ENCODE measurements at places on chromosomes 6 and 20. TPM values are rescaled to one million over a fixed set of nuclear protein-coding genes. Genes with fewer than 3 reads are reported as not detected.

- DNase-seq = no peak
Observed at GRCh38 chr6:113763876-113764275, 93.3 kb upstream of the MARCKS start.

DNA sequence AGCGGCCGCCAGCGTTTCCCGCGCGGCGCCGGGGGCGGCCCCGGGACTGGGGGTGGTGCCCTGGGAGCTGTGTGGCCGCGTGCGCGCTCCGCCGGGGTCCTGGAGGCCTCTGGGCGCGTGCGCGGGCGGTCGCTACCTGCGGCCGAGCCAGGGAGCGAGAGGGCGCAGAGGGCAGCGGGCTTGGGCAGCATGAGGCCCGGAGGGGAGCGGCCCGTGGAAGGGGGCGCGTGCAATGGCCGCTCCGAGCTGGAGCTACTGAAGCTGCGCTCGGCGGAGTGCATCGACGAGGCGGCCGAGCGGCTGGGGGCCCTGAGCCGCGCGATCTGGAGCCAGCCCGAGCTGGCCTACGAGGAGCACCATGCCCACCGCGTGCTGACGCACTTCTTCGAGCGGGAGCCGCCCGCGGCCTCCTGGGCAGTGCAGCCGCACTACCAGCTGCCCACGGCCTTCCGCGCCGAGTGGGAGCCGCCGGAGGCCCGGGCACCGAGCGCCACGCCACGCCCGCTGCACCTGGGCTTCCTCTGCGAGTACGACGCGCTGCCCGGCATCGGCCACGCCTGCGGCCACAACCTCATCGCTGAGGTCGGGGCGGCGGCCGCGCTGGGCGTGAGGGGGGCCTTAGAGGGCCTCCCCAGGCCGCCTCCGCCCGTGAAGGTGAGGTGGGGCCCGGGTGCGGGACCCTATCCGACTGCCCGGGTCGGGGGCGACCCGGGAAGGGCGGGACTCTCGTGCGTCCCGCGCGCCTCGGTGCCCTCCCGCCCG is at the start of gene PM20D2:
Gene PM20D2 (plus strand): TSS at position 100 of the 762 bp plus-strand sequence. CDS start 90 bp downstream, at position 190.
- DNase-seq = peak; percentile 78

SLC22A23 gene
- 5.5 TPM for total RNA-seq

GRCh38 chr6:25637960-25638434 is 14.0 kb upstream of the SCGN start:
- DNase-seq = no peak

SAMD3 gene
- 0.42 TPM for total RNA-seq

- DNase-seq = no peak
Observed at GRCh38 chr6:91366781-91367180, 779.9 kb upstream of the MAP3K7 start.

DNA sequence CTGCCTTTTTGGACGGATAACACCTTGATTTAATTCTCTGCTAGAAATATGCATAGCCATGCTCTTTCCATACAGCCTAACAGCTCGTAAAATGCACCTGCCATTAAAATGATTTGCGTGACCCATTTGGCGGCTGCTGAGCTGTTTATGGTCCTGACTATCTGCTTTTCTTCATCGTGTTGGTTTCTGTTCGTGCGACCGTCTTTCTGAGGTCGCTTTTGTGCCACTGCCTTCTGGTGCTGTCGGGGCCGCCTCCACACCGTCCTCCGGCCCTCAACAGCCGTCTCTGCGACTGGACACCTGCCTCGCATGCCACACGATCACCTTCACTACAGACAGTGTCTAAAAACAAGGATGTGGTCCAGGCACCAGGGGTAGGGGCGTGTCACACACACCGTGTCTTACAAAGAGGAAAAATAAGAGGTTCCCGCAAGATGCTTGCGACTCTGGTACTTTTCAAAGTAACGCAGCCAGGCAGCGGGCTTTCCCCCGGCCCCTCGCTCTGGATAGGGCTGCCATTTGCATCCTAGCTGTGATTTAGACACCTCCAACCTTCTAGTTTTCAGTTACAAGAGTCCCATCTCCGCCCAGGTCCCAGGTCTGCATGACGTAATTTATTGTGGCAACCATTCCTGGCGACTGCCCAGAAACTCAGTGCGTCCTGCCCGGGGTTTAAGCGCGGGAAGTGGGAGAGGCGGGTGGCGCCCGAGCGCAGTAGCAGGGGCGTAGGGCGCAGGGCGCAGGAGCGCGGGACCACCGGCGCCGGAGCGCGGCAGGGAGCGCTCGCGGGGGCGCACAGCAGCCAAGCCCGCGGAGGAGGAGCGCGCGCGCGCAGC is at the start of gene STMND1:
Gene STMND1 (plus strand): TSS at position 629 of the 836 bp plus-strand sequence. CDS start 208 bp downstream, outside the sequence.
- no peak for DNase-seq

Measured in left cardiac atrium (tissue), 4 donors.